ENCODE measurements at places on chromosomes 16 and 17.

DNA sequence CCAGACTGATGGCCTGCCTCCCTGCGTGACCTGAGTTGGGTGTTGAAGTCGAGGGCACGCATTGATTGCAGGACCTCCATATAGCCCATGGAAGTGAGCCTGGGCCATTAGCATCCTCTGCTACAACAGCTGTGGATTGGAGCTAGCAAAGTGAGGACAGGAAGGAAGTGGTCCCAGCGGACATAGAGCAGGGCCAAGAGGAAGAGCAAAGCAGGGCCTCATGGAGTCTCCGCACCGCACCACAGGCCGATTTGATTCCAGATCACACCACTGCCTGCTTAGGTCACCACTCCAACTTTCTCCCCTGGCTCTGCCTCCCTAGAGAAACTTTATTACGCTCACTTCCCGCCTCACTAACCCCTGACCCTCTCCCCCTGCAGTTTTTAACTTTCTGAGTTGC, 10.7 kb upstream of the UBTF start:
- DNase-seq = no peak

- no peak for DNase-seq
Observed at GRCh38 chr16:14325502-14326401, 254.6 kb downstream of the MRTFB start.

DNA sequence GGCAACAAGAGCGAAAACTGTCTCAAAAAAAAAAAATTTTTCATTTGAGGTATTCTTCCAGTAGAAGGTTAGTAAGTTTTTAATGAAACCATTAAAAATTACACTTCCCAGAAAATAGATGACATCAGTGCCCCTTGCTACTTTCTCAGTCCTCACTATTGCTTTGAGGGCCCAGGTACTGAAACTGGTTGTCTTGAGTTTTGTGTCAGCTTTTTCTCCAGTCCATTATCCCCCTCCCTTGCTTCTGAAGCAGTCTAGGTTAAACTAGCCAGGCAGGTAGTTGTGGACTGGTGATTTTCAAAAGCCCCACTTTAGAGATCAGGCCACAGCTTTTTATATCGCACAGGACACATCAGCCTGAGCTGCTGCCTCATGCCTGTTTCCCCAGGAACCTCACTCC, 10.9 kb downstream of the SMCR8 start:
- DNase-seq = no peak

DNA sequence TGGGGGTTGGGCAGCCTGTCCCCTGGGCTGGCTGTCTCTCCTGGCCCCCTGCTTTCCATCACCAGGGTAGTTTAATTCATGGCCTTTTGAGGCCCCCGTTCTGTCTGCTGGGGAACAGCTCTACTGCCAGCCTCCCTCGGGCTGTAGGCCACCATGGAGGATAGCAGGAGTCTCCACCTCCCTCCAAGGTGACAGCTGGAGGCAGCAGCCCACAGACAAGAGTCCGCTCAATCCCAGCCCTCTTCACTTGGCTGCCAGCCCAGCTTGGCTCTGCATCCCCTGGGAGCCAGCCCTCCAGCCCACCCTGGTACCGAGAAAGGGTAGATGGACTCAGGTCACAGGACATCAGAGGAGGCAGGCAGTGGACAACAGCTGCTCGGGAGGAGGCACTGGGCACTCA, 194.6 kb upstream of the SDK2 start:
- no peak for DNase-seq

GRCh38 chr17:17022456-17022855, 19.8 kb upstream of the MPRIP start:
- DNase-seq = no peak

- DNase-seq = no peak
Observed at GRCh38 chr16:79329166-79329521, 271.4 kb downstream of the MAF start.

DNA sequence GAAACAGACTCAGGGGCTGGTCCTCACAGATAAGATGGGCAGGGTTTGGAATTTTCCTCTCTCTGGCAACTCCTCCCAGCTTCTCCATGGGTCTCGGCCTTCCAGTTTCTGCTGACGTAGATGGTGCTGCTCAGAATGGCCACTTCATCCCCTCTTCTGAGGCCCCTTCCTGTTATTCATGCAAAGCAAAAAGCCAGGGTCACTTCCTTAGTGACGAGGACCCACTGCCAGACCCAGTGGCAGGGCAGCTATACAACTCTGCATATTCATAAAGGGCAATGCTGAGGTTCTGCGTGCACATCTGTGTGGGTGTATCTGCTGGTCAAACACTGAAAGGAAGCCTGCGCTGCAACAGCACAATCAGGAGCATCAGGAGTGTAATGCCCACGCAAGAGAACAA, 108.8 kb downstream of the WSCD1 start:
- DNase-seq = no peak
